ENCODE measurements at places on chromosomes 1 and 21. TPM values are rescaled to one million over a fixed set of nuclear protein-coding genes. Genes with fewer than 3 reads are reported as not detected.

The AADACL3 gene
- total RNA-seq: not detected

The TBX15 gene
- 260 TPM for total RNA-seq

The L1TD1 gene
- total RNA-seq: not detected

The RHD gene
- not detected for total RNA-seq

The SIM2 gene
- total RNA-seq: 1.00 TPM

The REN gene
- 0.22 TPM for total RNA-seq

The FMO4 gene
- total RNA-seq: 0.61 TPM

The SMCP gene
- total RNA-seq: not detected

The THEM5 gene
- total RNA-seq: not detected

The PLA2G4A gene
- total RNA-seq: 0.44 TPM

The PAPPA2 gene
- 0.11 TPM for total RNA-seq

The KLHDC9 gene
- 2.4 TPM for total RNA-seq

The E2F2 gene
- total RNA-seq: 0.40 TPM
